ENCODE measurements at places on chromosomes 1 and 21.

DNA sequence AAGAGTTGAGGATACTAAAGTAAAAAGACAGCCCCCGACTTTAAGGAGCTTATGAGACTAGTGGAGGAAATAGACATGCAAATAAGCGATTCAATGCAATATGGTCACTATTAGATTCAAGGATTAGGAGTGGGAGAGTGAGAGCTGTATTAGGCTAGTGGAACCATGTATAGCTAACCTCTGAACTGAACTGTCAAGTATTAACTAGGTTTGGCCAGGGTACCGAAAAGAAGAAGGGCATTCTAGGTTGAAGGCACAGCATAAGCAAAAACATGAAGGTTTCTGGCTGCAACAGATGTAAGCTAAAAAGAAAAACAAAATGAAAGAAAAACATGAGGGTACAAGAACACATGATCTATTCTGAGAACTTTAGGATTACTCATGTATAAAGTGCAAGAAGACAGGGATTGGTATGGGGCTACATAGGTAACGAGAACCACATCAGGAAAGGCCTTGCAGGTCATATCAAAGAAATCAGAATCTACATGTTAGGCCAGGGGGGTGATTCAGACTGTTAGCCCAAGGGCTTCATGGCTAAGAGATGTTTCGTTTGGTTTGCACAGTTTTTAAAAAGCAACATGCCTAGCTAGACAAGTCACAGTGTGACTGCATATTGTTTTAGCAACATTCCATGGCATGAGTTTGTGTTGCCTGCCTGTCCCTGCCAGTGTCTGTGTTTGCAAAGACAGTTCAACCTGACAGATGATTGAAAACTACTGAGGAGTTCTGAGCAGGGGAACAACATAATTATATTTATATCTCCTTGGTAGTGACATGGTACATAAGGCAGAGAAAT lies 54.4 kb upstream of the HAO2 start:
- no peak for DNase-seq

GRCh38 chr1:12229835-12230548 lies at the start of gene VPS13D:
Gene VPS13D (plus strand): TSS chr1:12230030. CDS start chr1:12234267, 4,237 bp downstream.
- DNase-seq, result peak; percentile 82

- DNase-seq, result no peak
Observed at GRCh38 chr1:214272964-214273533, 7.9 kb upstream of the SMYD2 start.

GRCh38 chr1:182143154-182143657 lies 81.7 kb upstream of the ZNF648 start:
- DNase-seq, result peak; percentile 82

DNA sequence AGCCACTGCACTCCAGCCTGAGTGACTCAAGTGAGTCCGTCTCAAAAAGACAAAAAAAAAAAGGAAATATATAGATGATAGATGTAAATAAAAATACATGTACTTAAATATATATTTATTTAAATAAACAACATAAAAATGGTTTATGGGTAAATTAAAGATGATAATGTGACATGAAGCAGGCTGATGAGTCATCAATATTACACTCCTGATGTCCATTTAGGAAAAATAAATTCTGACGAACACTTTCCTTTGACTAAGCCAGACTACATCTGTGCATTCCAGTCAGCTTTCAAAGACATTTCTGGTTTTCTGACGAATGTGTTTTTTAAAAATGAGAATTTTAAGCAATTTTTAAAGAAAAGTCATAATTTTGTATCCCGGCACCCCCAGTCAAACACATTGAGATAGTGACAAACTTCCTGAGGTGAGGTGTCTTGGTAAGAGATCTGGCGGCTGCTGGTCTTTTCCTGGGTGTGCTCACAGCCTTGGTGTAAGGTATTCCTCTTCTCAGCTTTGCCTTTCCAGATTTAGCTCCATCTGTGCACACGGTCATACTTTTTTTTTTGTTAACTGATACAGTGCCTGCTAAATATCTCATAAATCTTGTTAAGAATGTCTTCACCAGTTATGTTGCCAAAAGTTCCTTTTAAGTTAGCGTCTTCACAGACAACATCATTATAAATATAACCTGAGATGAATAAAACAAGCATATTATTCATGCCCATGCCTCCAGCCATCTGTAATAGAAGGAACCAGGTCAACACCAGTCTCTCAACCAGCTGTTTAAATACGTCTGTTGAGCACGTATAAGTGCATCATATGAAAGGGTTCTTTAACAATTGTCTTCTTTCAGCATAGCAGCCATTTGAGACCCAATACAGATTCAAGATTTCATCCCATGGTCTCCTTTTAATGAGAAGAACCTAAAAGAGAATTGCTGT lies 214.5 kb upstream of the PLD5 start:
- no peak for DNase-seq

DNA sequence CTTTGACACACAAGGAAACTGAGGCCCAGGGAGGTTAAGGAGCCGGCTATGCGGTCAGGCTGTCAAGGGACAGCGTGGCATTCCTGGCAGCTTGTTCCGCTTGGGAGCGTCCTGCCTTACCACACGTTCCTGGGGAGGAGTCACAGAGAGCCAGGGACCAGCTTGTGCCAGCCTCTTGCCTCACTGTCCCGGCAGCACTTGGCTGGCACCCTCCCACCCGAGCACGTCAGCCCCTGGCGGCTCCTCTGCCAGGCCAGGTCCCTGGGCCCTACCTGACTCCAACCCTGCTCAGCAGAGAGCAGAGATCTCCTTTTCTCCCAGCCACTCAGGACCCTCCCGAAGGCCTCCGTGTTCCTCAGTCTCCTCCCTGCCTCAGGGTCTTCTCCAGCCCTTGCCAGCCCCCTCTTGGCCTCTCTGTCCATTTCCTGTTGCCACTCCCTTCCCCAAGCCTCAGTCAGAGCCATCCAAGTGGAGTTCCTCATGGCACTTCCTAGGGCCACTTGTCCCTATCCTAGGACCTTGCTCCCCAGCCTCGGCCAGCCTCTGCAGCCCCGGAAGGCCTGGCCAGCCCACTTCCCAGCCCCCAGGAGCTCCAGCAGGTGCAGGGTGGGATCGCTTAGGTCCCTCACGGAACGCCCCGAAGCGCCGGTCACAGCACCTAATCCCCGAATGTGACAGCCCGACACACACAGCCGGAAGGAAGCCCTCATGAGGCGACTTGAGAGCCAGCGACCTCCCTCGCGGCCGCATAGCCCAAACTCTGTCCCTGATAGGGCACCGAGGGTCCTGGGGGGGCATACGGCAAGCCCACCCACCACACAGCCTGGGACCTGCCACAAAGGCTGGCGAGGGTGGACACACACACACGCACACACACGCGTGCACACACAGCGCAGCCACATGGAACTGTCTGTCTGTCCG lies 130.3 kb downstream of the CASZ1 start:
- DNase-seq, result no peak

DNA sequence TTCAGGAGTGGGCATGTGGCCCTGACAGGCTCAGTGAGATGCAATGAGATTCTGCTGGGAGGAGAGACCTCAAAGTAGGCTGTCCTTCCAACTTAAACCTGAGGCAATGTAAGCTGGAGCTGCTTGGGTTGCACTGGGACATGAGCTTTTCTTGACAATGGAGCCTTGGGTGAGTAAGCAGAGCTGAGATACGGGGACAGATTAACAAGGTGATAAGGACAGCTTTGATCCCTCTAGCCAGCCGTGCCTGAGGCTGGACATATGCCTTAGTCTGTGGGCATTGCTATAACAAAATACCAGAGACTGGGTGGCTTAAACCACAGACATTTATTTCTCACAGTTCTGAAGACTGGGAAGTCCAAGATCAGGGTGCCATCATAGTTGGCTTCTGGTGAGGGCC lies 18.3 kb upstream of the NGF start:
- no peak for DNase-seq

GRCh38 chr1:207823880-207824566 lies 72.2 kb downstream of the CD46 start:
- peak; percentile 90 for DNase-seq

DNA sequence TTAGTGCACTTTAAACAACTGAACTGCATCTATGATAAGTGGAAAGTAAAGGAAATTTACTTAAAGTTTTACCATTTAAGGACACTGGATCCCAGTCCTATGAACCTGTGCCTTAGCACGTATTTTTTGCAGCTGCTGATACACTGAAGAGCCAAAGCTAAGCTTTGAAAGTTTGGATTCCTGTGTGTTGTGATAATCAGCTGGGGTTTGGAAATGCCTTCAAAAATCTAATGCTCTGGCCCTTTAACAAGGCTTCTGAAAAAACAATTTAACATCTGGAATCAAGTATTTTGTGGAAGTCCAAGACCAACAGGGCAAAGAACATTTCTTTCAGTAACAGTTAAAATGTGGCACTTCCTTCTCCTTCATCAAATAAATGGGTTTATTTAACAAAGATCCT lies 51.8 kb downstream of the DDAH1 start:
- peak; percentile 42 for DNase-seq

DNA sequence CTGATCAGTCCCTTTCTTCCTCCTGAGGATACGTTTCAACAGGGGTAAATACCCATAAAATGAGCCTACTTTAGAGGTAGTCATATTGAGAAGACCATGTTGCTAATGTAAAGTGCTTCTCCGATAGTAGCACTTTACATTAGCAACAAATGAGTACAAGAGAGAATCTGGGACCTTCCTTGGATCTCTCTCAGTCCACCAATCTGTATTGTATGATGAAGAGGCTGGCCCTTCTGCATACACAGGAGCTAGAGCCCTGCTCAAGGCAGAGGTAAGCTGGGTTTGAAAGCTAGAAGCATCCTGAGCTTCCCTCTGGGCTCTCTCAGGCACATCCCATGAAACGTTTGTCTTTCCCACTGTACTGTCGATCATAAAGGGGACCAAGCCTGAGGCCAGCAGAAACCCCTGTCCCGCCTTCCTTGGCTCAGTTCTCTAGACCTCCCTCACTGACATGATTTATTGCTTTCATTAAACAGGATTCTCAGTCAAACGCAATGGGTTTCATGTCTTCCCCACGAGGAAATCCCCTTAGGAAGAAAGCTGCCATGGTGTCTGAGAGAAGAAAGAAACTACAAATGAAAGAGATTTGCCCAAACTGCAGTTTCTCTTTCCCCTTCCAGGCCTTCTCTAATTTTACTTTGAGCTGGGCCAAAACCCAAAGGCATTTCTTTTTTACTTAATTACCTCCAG lies 62.8 kb upstream of the BCAR3 start:
- DNase-seq, result peak; percentile 40

DNA sequence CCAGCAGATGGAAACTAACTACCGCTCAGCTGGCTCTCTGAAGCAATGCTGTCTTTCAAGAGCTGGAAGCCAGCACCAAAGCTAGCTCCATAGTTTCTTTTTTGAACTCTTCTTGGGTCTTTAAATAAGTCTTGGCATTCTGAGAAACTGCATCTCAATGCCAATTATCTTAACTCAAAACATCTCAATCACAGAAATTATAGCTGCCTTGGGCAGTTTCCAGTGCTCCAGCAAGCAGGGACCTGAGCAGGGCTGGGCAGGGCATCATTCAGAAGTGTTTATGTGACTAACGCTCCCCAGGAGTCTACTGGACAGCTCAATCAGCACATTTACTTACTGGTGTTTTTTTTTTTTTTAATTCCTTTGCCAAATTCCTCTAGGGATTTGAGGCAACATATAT lies 18.3 kb upstream of the PADI4 start:
- DNase-seq, result peak; percentile 79

DNA sequence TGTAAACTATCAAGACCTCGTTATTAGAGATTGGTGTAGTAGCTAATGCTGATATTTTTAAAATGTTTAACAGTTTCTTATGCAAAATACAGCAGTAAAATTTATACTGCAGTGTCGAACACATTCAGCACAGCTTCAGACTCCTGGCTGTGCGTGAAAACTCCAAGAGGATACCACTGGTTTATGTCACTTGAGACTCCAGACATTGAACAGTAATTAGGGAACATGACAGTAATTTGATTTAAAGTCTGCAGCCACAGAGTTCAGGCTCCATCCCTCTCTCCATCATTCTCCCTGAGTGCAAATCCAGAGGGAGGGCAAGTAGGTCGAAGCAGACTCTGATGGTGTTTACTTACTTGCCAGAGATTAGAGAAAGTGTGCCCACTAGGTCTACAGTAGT lies 94.2 kb downstream of the AK5 start:
- DNase-seq, result no peak

GRCh38 chr1:44812822-44813543 lies 4.7 kb downstream of the BTBD19 start:
- DNase-seq, result no peak

DNA sequence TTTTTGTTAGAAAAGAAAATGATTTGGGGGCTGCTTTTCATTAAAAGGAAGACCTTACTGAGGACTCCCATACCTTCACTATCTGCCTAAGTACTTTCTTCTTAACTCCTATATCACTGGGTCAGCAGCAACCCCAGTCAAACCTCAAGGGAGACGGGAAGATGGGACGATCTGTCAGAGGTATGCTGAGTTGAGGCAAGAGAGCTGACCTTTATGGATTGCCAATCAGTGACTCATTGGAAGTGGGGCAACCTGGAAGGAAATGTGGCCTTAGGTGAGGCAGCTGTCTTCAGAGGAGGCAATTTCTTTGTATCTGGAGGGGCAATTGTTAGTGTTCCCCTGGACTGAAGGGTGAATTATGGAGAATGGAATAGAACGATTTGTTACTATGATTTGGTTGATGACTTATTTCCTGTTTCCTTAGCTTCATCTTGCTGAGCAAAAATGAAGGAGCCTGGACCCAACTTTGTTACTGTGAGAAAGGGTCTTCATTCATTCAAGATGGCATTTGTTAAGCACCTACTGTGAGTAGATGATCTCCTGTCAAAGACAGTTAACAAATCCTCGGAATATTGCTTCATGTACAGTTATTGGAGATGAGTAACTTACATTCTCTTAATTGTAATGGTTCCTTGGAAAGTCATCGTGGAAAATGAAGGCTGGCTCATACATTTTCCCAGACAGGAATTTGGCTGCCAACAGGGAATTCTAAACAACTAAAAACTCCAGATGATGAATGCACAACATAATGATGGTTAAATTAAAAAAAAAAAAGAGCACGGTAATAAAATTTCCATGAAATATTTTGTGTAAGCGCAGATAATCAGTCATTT lies 134.7 kb upstream of the KCNJ15 start:
- DNase-seq, result peak; percentile 35

- DNase-seq, result no peak
Observed at GRCh38 chr1:150596976-150597375, 17.6 kb upstream of the MCL1 start.

GRCh38 chr1:119968068-119968492 lies 71.8 kb upstream of the ADAM30 start:
- peak; percentile 53 for DNase-seq

- DNase-seq, result no peak
Observed at GRCh38 chr1:168947041-168947440, 159.4 kb upstream of the ATP1B1 start.

- peak; percentile 58 for DNase-seq
Observed at GRCh38 chr1:59062743-59063142, 234.2 kb upstream of the FGGY start.

DNA sequence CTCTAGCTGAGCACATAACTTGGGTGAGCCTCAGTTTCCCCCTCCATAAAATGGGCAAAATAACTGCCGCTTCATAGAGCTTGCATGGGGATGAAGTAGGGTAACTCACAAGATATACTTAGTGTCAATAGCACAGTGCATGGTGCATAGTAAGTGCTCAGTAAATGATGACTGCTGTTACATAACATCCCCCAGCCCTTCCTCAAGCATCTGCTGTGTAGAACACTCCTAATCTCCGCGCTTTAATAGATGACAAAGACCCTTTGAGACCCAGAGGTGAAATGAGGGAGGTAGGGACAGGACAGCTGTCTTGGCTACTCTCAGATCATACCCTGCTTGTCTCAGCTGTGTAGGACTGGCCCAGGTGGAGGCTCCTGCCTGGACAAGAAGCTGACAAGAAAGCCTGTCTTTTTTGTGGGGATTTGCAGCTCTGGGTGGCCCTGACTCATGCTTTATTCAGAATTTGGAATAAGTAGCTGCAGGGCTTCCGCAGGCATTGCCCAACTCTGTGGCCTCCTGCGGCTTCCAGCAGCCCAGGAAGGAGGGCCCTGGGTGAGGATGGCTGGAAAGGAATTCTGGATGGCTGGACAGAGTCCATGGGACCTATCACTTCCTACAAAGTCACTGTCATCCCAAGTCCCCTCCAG lies 20.7 kb upstream of the PADI4 start:
- DNase-seq, result peak; percentile 86
